ENCODE measurements at places on chromosomes 6 and 20.

DNA sequence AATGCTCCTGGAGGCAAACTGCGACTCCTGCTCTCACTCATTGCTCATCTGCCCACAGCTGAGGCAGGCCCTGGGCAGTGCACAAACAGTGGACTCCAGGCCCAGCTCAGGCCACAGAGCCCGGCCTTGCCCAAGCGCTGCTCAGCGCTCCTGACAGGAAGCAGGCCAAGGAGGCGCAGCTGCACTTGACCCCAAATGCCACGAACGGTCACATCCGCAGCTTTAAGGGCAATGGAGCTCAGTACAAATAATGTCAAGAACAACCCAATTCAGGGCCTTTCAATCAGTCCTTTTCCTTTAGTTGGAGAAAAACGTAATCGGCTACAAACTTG, 33.8 kb downstream of the RRBP1 start:
- no peak for DNase-seq

DNA sequence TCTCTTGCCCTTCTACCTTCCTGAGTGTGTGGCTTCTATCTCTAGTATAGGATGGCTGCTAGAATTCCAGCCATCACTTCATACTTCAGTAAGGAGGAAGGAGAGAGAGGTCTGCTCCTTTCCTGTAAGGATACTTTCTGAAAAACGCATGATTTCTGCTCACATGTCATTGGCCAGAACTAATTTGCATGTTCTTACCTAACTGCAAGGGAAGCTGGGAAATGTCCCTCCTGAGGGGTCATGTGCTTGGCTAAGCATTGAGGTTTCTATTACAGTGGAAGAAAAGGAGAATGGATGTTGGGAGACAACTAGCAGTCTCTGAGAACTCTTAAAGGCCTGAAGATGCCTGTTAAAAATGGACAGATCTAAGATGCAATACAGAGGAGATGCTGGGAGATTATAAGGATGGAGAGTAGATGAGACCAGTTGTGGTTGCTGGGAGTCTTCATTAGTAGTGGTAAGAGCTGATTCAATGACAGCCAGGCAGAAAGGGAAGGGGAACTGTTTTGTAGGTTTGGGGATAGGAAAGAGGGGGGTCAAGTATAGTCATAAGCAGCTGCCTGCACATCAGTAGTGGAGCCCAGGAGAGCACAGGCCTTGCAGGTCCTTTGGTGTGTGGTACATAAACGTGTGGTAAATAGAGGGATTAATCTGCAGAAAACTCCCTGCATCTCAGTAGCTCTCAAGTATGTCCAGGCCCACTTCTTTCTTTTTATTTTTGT, 20.2 kb downstream of the CDS2 start:
- no peak for DNase-seq

DNA sequence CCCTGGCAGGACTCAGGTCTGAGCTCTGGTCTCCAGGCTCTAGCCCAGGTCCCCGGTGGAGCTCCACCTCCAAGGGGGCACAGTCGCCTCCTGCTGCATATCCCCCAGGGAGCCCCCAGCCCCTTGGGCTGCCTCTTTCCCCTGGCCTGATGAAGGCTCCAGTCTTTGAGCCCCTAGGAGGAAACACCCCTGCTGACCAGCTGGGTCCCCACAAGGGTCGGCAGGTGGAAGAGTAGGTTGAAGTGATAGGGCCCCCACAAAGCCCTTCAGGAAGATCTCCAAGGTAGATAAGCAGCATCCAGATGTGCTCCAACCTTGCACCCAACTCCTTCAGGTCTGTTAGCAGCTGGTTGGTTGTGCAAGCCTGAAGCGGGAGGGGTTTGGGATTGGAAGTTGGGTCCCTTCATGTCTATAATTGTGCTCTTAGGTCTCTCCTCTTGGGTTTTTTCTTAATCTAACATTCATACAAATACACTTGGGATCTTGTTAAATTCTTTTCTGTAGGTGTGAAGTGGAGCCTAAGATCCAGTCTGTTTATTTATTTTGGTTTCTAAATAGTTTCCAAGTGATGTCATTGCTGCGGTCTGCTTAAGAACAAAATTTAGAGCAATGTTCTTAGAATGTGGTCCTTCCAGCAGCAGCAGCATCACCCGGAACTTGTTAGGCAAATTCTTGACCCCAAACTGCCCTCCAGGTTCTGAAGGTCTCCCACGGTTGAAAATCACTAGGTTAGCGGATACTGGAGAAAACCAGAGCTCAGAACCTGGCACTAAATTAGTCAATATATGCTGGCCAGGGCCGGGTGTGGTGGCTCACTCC, 5.1 kb downstream of the UBE2C start:
- peak; percentile 57 for DNase-seq

DNA sequence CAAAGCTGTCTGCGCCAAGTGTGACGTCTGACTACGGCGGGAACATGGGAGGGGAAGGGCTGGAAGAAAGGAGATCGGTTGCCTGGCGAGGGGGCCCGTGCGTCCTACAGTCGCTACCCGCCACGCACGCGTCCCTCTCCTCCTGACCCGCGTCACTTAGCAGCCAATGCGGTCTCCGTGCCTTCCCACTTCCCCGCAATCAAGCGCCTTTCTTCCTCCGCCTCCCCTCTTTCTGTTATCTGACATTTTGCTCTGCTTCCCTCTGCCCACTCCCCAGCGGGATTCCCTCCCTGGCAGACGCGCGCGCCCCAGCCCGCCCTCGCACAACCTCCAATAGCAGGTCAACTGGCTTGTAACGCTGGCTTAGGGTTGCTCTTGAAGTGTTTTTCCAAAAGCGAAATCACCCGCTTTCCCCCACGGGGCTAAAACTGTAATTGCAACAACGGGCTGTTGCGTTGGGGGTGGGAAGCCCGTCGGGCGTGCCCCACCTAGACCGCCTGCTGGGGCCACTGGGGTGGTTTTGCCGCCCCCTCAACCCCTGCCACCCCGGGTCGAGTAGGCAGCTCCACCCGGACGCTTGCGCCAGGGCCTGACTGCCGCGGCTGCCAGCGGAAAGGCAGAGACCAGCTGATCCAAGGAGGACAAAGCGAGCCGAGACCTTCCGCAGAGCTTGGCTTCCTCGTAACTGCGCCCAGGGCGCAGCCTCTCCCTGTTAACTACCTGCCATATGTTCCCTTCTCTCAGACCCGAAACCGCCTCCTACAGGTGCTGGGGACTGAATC, 6.2 kb upstream of the SOX4 start:
- peak; percentile 31 for DNase-seq

DNA sequence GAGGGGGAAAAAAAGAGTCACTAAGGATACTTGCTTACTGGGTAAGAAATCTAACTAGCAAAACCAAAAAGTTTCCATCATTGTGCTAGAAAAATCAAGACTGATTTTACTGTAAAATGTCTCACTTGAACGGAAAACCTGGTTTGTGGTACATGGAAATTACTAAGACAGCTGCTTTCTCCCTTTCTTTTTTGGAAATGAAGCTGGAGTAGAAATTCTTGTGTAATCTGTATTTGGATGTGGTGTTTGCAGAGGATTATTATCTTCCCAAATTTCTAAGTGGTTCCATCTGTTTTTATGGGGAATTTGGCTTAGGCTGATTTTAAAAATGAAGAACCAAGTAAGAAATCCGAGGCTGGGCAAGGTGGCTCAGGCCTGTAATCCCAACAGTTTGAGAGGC, 20.4 kb downstream of the EPB41L2 start:
- no peak for DNase-seq

- no peak for DNase-seq
Measured at GRCh38 chr20:52612046-52612632, 360.0 kb upstream of the TSHZ2 start.

All from RWPE1 (cell line).